Keratinocyte (primary cell): ENCODE measurements at places on chromosomes 6 and 20. TPM values are rescaled to one million over a fixed set of nuclear protein-coding genes. Genes with fewer than 3 reads are reported as not detected.
A peak's percentile ranks its signal among the peaks of the same experiment; 100 is the strongest.

DNA sequence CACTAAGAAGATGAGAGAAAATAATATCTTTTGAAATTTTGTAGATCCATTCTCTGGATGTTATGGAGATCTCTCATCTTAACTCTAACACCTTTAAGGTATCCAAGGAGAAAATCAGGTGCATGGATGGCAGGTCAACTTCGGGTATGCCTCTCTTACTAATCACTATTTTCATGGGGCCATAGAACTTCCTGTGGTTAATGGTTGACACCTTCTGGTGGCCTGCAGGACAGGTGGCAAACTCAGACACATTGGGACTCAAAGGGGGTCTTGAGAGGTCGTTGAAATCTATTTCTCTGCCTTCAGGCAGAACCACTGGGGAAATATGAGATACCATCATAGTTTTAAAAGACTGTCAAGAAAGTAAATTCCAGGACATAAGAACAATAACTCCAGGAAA is 76.5 kb downstream of the ADAT2 start:
- H3K4me3 ChIP-seq: no peak overlapping the region
- H3K4me1 ChIP-seq: no peaks in the 10 kb centered on the region
- no peaks in the 10 kb centered on the region for H3K36me3 ChIP-seq
- H3K27ac ChIP-seq: no peak overlapping the region

PRSS35 gene
- polyA plus RNA-seq: 0.04 to 0.05 TPM in 2 of 3 replicates, not detected in the other

VSX1 gene
- polyA plus RNA-seq: not detected in 3 replicates

C6orf136 gene
- 6.7 to 8.7 TPM (median 7.8 TPM) in 3 replicates for polyA plus RNA-seq

DNA sequence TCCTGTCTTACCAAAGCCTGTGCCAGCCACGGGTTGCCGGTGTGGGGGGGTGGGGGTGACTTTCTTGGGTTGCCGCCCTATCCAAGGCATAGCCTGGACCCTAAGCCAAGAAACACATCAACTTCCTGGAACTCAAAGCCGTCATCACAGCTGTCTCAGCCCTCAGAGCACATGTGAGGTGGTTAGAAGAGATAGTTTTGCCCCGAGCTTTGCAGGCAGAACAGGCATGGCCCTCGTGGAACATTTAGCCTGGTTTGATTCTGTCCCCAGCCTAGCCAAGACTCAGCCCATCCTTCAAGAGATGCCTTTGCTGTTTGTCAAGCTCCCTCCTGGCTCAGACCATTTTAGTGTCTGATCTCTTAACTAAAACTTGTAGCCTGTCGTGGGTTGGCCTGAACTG is 64.9 kb downstream of the RREB1 start:
- H3K4me3 ChIP-seq: no peak overlapping the region
- no peaks in the 10 kb centered on the region for H3K36me3 ChIP-seq
- no peaks in the 10 kb centered on the region for H3K27me3 ChIP-seq
- H3K4me1 ChIP-seq: peaks cover 28% of the 10 kb centered on the region
- DNase-seq: no peak

- DNase-seq: no peak
- H3K4me1 ChIP-seq: no peaks in the 10 kb centered on the region
- no peaks in the 10 kb centered on the region for H3K27me3 ChIP-seq
- H3K4me3 ChIP-seq: no peak overlapping the region
These were observed 914.1 kb upstream of the GJE1 start for GRCh38 chr6:141218583-141218982.

- H3K27me3 ChIP-seq: no peaks in the 10 kb centered on the region
- H3K4me1 ChIP-seq: no peaks in the 10 kb centered on the region
- H3K36me3 ChIP-seq: no peaks in the 10 kb centered on the region
- no peak overlapping the region for H3K4me3 ChIP-seq
These were observed 133.3 kb downstream of the IPCEF1 start for GRCh38 chr6:154223296-154223695.

DNA sequence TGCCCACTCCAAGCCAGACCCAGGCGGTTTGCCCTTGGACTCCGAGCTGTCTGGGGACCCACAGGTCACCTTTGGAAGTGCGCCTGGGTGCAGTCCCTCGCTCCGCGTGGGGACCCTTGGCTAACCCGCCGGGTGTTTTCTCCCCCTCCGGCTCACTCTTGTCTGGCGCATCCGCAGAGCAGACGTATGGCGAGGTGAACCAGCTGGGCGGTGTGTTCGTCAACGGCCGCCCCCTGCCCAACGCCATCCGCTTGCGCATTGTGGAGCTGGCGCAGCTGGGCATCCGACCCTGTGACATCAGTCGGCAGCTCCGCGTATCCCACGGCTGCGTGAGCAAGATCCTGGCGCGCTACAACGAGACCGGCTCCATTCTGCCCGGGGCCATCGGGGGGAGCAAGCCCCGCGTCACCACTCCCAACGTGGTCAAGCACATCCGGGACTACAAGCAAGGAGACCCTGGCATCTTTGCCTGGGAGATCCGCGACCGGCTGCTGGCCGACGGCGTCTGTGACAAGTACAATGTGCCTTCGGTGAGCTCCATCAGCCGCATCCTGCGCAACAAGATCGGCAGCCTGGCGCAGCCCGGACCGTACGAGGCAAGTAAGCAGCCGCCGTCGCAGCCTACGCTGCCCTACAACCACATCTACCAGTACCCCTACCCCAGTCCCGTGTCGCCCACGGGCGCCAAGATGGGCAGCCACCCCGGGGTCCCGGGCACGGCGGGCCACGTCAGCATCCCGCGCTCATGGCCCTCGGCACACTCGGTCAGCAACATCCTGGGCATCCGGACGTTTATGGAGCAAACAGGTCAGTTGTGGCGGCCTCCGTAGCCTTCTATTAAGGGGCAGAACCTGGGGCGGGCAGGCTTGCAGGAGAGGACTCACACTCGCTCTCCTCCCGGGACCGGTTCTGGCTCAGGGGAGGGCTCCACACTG is 1.1 kb downstream of the PAX1 start:
- H3K36me3 ChIP-seq: no peaks in the 10 kb centered on the region
- DNase-seq: no peak
- no peak overlapping the region for H3K27ac ChIP-seq
- H3K27me3 ChIP-seq: peaks cover 86% of the 10 kb centered on the region

- DNase-seq: no peak
- H3K4me3 ChIP-seq: no peak overlapping the region
- H3K27ac ChIP-seq: no peak overlapping the region
- no peaks in the 10 kb centered on the region for H3K27me3 ChIP-seq
- no peaks in the 10 kb centered on the region for H3K4me1 ChIP-seq
These were observed 39.5 kb downstream of the CRISP1 start for GRCh38 chr6:49826743-49827406.

- no peaks in the 10 kb centered on the region for H3K36me3 ChIP-seq
- no peak overlapping the region for H3K4me3 ChIP-seq
- H3K4me1 ChIP-seq: no peaks in the 10 kb centered on the region
- H3K27ac ChIP-seq: no peak overlapping the region
- no peak for DNase-seq
- no peaks in the 10 kb centered on the region for H3K27me3 ChIP-seq
These were observed 54.5 kb downstream of the DZANK1 start for GRCh38 chr20:18412221-18412901.

GRCh38 chr20:63055575-63056235 is 48.9 kb upstream of the BHLHE23 start:
- H3K27me3 ChIP-seq: peaks cover 4% of the 10 kb centered on the region
- H3K4me1 ChIP-seq: no peaks in the 10 kb centered on the region
- H3K36me3 ChIP-seq: no peaks in the 10 kb centered on the region

TP53TG5 gene
- polyA plus RNA-seq: not detected in 3 replicates

PRL gene
- polyA plus RNA-seq: not detected in 3 replicates

DNA sequence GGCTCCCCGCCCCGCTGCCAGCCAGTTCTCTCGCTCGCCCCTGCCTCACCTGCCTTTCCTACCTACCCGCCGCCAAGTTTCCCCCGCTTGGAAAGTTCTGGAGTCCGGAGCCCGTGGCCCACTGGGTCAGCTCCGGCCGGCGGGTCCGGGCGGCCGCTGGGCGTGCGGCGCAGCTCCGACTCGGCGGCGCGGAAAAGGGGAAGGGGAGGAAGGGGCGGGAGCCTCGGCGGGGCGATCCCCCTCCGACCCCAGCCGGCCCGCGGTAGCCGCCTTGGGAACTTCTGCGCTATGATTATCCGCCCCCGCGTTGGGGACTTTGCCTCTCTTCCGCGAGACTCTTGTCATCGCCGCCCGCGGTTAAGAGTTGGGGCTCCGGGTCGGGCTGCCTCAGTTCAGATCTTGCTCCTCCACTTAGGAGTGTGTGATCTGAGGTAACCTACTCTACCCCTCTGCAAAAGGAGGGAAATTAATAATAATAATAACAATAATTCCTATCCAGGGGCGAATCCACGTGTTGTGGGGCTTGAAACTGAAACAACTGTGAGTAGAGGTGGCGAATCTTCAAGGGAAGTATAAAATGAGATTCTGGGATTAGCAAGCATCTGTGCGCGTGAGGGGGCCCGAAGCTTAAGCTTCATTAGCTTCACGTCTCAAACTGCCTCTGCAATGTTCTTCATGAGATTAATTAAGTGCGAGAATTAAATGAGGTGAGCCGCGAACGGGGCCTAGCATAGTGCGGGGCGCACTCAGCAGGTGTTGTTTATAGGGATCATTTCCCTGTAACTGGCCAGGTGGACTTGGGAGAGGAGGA is 30.8 kb downstream of the SF3B5 start:
- H3K4me3 ChIP-seq: peak overlapping the region; percentile 66
- no peaks in the 10 kb centered on the region for H3K36me3 ChIP-seq
- H3K27ac ChIP-seq: no peak overlapping the region
- peaks cover 8% of the 10 kb centered on the region for H3K4me1 ChIP-seq

DNA sequence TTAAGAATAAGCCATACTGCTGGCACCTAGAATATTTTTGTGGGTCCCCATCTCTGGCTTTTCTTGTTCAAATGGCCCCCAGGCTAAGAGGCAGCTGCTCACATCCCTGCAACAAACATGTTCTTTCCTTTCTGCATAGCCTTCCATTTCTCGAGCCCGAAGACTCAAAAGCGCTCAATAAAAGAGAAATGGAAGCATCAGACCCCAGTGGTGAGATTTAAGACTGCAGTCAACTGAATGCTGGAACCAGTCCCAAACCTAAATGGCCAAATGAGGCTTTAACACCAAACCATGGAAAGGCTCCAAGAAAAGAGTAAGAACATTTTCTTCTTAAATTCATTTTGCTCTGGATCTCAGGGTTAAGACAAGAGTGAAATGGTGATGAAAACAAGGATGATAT is 122.1 kb upstream of the TRAF3IP2 start:
- no peak overlapping the region for H3K27ac ChIP-seq
- no peaks in the 10 kb centered on the region for H3K4me1 ChIP-seq
- no peak for DNase-seq
- H3K36me3 ChIP-seq: no peaks in the 10 kb centered on the region

GRCh38 chr6:34179106-34179720 is 33.3 kb upstream of the GRM4 start:
- H3K27ac ChIP-seq: no peak overlapping the region
- H3K4me1 ChIP-seq: peaks cover 6% of the 10 kb centered on the region
- no peak for DNase-seq
- no peaks in the 10 kb centered on the region for H3K36me3 ChIP-seq
- H3K27me3 ChIP-seq: no peaks in the 10 kb centered on the region

ADGRF5 gene
- polyA plus RNA-seq: 0.01 TPM in 1 of 3 replicates, not detected in the others

GRCh38 chr20:41030061-41030460 is 1.4 kb downstream of the TOP1 start:
- H3K27ac ChIP-seq: peak overlapping the region; percentile 93
- DNase-seq: no peak
- peak overlapping the region; percentile 87 for H3K4me3 ChIP-seq
- peaks cover 25% of the 10 kb centered on the region for H3K36me3 ChIP-seq
- H3K4me1 ChIP-seq: peaks cover 37% of the 10 kb centered on the region
- H3K27me3 ChIP-seq: no peaks in the 10 kb centered on the region

PLA2G7 gene
- polyA plus RNA-seq: 2.3 to 5.7 TPM (median 4.8 TPM) in 3 replicates

DNA sequence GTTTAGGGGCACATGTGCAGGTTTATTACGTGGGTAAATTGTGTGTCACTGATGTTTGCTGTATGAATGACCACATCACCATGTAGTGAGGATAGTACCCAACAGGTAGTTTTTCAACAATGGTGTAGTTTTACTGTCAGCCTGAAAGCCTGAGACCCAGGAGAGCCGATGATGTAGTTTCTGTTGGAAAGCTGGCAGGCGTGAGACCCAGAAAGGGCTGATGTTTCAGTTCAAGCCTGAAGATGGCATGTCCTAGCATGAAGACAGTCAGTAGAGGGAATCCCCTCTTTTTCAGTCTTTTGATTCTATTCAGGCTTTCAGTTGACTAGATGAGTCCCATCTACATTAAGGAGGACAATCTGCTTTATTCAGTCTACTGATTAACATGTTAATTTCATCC is 96.7 kb downstream of the KLHL32 start:
- no peak overlapping the region for H3K4me3 ChIP-seq
- no peak overlapping the region for H3K27ac ChIP-seq
- no peak for DNase-seq
- H3K27me3 ChIP-seq: no peaks in the 10 kb centered on the region
- no peaks in the 10 kb centered on the region for H3K4me1 ChIP-seq

CAP2 gene
- 9.1 to 12.1 TPM (median 11.0 TPM) in 3 replicates for polyA plus RNA-seq

GRCh38 chr20:36726168-36726567 is 19.7 kb downstream of the NDRG3 start:
- no peaks in the 10 kb centered on the region for H3K27me3 ChIP-seq
- no peak for DNase-seq
- H3K4me3 ChIP-seq: no peak overlapping the region
- H3K4me1 ChIP-seq: no peaks in the 10 kb centered on the region

PPP1R16B gene
- 0.19 TPM in 1 of 3 replicates, not detected in the others for polyA plus RNA-seq

DSN1 gene
- polyA plus RNA-seq: 6.6 to 12.7 TPM (median 9.9 TPM) in 3 replicates

GRCh38 chr20:40282541-40282940 is 406.5 kb downstream of the MAFB start:
- DNase-seq: no peak
- no peaks in the 10 kb centered on the region for H3K36me3 ChIP-seq
- peaks cover 4% of the 10 kb centered on the region for H3K27me3 ChIP-seq
- H3K27ac ChIP-seq: no peak overlapping the region
- no peak overlapping the region for H3K4me3 ChIP-seq

- peaks cover 10% of the 10 kb centered on the region for H3K4me1 ChIP-seq
- DNase-seq: no peak
- H3K27ac ChIP-seq: no peak overlapping the region
- H3K4me3 ChIP-seq: no peak overlapping the region
These were observed 126.9 kb downstream of the MRPL14 start for GRCh38 chr6:44000164-44000842.

BLTP3A gene
- polyA plus RNA-seq: 4.4 to 4.9 TPM (median 4.5 TPM) in 3 replicates

CCR6 gene
- polyA plus RNA-seq: not detected in 3 replicates

- H3K27me3 ChIP-seq: no peaks in the 10 kb centered on the region
- H3K4me3 ChIP-seq: no peak overlapping the region
- peaks cover 4% of the 10 kb centered on the region for H3K36me3 ChIP-seq
- H3K4me1 ChIP-seq: peaks cover 9% of the 10 kb centered on the region
- no peak overlapping the region for H3K27ac ChIP-seq
- DNase-seq: no peak
These were observed 3.5 kb upstream of the PANK2 start for GRCh38 chr20:3885715-3886114.

DNA sequence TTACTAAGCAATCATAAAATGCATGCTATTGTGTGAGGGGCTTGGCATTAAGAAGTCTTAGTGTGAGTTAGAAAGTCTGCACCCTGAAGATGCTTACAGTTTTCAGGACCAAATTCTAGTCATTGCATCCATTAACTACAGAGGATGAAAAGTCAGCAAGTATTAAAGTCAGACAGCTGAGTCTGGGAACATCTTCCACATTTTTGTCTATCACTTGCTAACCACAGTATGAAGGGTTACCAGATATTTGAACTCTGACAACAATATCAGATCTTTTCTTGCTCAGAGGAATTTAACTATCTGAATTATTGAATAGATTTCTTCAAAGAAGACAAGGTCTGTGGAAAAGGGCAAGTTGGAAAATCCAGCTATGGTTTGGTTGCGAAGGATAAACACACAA is 264.4 kb downstream of the BTBD9 start:
- no peak overlapping the region for H3K27ac ChIP-seq
- H3K27me3 ChIP-seq: no peaks in the 10 kb centered on the region
- DNase-seq: no peak
- no peak overlapping the region for H3K4me3 ChIP-seq
- no peaks in the 10 kb centered on the region for H3K36me3 ChIP-seq

CLDN20 gene
- 0.09 to 0.39 TPM in 2 of 3 replicates, not detected in the other for polyA plus RNA-seq

CLPSL2 gene
- not detected in 3 replicates for polyA plus RNA-seq

- peak; percentile 38 for DNase-seq
- no peaks in the 10 kb centered on the region for H3K4me1 ChIP-seq
- H3K27ac ChIP-seq: no peak overlapping the region
These were observed 89.4 kb downstream of the GRM4 start for GRCh38 chr6:34056305-34057108.

ZNF165 gene
- 1.1 to 3.6 TPM (median 2.1 TPM) in 3 replicates for polyA plus RNA-seq
